Natural killer cell (primary cell): ENCODE measurements at places on chromosomes 6 and 20. TPM values are rescaled to one million over a fixed set of nuclear protein-coding genes. Genes with fewer than 3 reads are reported as not detected.

Gene DPPA5
- not detected for total RNA-seq

Gene OPRL1
- 2.2 TPM for total RNA-seq

Gene LRFN2
- 3.5 TPM for total RNA-seq

Gene ERVFRD-1
- not detected for total RNA-seq

Gene MAFB
- total RNA-seq, result 10.3 TPM

- DNase-seq, result no peak
Observed at GRCh38 chr6:47402081-47402480, 75.5 kb upstream of the CD2AP start.

GRCh38 chr20:58102744-58103516, 125.5 kb downstream of the ANKRD60 start:
- no peak for DNase-seq

DNA sequence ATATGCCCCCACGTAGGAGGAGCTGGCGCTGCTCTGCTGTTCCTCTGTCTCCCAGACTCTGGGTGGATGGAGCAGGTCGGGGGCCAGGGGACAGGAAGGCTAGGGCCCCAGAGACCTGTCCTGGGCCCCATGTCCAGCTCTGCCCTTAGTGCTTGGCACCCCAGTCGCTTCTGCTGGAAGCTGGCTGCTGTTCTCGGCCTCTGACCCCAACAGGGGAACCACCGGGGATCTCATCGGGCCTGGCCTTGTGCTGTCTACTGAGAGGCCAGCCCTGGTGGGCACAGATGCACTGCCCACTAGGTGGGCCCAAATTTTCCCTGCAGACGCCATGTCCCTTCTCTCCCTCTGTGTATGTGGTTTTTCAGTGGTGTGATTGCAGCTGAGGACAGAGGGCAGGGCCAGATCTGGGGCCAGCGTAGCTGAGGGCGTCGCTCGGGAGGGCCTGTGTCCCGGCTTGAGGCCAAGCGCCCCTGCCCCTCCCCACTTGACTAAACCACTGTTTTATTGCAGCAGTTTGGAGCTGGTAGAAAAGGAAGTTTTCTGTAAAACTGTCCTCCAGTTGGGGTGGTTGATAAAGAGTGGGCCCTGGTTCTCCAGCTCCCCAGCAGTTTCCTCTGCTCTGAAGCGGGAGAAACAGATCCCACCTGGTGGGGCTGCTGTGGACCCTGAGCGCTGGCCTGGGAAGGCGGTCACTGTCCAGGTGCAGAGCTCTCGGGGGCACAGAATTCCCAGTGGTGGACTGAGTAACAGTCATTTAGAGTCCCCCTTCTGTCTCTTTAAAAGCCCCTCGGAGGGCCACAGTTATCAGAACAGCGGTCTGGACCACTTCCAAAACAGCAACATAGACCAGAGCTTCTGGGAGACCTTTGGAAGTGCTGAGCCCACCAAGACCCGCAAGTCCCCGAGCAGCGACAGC, 5.9 kb upstream of the COL20A1 start:
- no peak for DNase-seq

DNA sequence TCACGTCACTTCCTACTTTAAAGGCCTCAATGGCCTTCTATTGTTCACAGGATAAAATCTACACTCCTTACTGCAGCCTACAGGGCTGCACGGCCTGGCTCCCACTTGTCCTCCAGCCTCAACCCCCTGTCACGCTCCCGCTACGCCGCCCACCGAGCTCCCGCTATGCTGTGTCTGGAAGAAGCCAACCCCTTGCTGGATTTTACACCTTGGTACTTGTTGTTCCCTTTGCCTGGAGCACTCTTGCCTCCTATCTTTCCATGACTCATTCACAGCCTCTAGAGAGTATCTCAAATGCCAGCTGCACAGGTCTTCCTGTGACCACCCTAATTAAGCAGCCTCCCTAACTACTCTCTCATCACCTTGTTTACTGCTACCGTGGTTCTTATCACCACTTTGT, 259.9 kb downstream of the PRKN start:
- no peak for DNase-seq

DNA sequence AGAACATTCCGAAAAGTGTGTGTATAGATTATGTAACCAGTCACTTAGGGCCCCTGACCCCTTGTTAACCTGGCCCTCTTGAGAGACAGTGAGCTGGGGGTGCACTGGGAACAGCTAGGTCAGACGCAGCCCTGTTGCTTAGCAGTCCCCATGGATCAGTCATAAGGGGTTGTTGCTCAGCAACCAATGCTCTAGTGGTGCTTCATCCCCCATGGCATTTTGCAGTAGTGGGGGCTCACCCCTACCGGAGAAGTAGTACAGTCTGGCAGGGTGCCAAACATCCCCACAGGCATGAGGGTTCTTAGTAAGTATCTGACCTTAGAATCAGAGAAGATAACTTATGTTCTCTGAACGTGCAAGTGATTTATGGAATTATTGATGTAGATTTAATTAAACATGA, 12.3 kb downstream of the PKIB start:
- no peak for DNase-seq

DNA sequence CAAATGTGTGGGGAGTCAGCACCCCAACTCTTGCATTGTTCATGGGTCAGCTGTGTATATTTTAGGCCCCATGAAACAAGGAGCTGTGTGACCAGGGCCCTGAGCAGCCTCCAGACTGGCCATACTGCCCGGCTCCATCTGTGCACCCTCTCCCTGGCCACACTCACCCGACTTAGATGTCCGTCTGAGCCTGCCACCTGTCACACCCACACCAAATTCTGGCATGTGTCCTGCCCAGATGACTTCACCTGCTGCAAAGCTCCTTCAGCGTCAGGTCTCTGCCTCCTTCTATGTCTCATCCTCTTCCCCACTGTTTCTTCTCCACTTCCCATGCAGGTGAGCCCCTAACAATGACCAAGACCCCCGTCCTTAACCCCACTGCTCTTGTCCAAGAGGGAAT, 88.1 kb upstream of the THBS2 start:
- DNase-seq, result no peak

- DNase-seq, result no peak
Observed at GRCh38 chr6:39056681-39057080, 8.1 kb downstream of the GLP1R start.

DNA sequence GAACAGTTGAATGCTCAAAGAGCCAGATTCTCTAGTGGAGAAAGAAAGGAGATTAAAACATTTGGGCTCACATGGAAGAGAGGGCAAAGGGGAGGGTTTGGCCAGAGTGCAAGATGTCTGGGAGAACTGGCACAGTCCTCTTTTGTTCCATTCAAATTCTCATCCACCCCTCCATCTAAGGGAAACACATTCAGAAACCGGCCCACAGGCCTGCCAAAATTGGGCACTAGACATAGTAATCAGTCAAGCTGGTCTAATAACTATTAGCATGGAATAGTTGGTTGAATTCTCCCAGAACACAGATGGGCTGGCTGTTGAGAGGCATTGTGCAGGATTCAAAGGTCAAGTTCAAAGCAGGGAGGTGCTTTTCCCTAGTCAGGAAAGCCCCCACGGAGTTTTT, 341.4 kb upstream of the IRAK1BP1 start:
- no peak for DNase-seq

DNA sequence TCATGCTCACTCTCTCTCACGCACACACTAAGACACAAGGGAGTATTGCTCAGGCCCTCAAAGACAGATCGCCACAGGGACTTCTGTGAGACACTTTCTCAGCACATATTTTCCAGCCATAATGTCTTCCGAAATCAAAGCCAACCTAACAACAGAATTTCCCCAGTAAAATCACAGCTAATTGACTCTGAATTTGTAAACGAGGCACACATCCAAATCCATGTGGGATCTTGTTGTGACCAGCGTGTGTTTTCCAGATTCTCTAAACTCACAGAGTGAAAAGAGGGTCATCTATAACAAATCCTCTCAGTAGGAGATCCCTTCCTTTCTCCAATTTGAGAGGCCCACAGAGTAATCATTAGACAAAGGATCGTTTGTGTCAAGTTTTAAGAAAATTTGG, 280.4 kb downstream of the PACRG start:
- no peak for DNase-seq

- DNase-seq, result peak; percentile 6
Observed at GRCh38 chr6:1792989-1793388, 183.3 kb downstream of the FOXC1 start.

DNA sequence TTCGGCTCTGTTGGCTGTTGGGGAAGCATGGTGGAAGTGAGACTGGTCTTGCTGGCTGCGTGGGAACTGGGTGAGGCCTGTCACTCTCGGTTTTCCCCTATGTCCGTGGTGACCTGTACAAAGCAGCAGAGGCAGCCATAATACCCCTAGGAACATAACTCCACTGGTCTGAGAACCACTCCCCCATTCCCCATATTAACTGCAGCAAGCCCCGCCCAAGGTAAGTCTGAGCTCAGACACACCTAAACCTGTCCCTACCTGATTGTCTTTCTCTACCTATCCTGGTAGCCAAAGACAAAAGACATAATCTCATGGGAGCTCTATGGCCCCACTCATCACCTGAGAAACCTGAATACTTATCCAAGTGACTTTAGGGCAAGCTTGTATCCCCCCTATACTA, 156.3 kb upstream of the PHACTR1 start:
- no peak for DNase-seq

GRCh38 chr6:161459008-161459615, 185.3 kb upstream of the AGPAT4 start:
- DNase-seq, result no peak

DNA sequence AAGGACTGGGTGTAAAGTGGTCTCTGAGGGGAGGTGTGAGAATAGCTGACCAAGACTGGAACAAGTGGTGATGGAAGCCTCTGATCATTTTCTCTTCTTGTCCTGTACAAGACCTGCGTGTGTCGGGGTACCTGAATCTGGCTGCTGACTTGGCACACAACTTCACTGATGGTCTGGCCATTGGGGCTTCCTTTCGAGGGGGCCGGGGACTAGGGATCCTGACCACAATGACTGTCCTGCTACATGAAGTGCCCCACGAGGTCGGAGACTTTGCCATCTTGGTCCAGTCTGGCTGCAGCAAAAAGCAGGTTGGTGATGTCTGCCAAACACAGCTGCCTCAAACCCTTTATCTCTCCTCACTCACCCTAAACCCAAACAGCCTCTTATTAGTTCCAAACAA, 1.7 kb upstream of the HSD17B8 start:
- DNase-seq, result no peak

DNA sequence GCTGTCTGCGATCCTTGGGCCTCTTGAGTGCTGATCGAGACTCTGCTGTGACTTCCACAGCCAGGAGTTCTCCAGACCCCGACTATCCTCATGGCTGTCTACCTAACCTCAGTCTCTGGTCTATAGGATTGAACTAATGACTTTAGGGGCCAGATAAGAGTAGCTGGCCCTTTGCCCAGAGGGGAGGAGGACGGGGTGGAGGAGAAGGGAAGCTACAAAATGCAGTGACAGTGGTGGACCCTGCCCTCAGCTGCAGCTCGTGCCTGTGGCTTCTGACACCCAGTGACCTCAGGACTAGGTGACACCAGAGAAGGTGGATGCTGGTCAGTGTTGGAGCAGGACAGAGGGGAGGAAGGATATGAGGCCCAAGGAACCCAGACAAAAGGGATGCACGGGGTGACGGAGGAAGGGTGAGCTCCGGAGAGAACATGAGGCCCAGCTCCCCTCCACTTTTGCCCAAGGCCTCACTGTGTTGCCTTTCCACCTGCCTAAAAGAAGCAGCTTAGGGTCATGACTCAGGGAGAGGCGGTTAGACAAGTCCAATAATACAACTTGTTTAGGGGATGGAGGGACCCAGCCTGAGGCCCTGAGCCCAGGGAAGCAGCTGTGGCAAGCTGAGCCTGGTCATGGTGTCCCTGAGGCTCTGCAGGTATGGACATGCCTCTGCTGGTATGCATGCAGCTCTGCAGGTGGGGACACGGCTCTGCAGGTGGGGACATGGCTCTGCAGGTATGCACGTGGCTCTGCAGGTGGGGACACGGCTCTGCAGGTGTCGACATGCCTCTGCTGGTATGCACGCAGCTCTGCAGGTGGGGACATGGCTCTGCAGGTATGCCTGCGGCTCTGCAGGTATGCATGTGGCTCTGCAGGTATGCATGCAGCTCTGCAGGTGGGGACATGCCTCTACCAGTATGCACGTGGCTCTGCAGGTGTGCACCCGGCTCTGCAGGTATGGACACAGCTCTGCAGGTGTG, 67.7 kb downstream of the SYNJ2 start:
- DNase-seq, result no peak

GRCh38 chr6:43933148-43933885, 163.3 kb downstream of the VEGFA start:
- DNase-seq, result no peak

DNA sequence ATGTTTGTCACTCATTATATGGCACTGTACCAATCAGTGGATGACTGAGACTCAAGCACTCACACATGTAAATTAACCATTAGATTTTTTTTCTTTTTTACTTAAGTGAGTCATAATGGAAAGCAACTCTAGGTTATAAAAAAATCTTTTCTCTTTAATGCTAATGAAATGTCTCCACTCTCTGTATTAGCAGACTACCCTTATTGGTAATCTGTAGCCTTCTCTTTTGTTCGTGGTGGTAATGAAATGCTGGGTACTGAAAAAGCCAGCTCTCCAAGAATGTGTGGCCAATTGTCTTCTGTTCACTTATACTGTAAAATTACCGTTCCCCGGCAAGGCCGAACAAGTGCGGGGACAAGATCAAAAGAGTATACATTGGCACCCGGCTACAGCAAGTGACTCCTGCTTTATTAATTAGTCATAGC, 69.0 kb downstream of the AFG1L start:
- DNase-seq, result no peak

DNA sequence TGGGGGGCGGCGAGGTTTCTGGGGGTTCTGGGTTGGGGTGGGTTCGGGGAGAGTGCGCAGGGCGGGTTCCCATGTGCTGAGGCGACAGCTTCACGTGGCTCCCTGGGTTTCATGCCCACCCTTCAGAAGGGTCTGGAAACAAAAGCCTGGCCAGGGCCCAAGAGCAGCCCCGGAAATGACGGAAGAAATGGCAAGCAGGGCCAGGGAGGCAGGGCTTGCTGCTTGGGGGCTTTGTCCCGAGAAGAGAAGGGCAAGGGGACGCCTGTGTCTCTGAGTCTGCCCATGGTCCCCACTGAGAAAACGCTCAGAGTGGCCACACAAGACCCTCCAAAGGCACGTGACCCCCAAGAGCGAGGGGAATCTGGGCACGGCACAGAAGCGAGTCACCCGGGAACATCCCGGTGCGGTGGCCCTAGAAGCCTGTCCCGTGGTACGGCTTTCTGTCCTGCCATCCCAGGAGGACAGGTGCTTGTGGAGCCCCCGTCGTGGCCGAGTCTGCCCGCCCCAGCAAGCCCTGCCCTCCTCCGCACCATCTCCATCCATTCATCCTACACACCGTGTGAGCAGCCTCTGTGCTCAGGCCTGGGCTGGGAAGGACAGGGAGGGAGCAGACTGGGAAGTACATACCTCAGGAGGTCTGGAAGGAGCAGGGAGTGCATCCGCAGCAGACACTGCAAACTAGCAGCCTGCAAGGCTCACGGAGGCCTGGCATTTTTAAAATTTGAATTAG, 9.0 kb downstream of the NPEPL1 start:
- no peak for DNase-seq

- no peak for DNase-seq
Observed at GRCh38 chr20:51609251-51609650, 66.7 kb upstream of the NFATC2 start.
